ENCODE measurements at places on chromosomes 1 and 21. TPM values are rescaled to one million over a fixed set of nuclear protein-coding genes. Genes with fewer than 3 reads are reported as not detected.
A peak's percentile ranks its signal among the peaks of the same experiment; 100 is the strongest.

Gene SPATA46
- total RNA-seq, result not detected

Gene DISC1
- 1.1 TPM for total RNA-seq

Gene NBPF4
- total RNA-seq, result not detected

GRCh38 chr1:27152004-27152828 lies 2.7 kb downstream of the SLC9A1 start:
- no peak for DNase-seq

- DNase-seq, result peak; percentile 7
Measured at GRCh38 chr1:175783126-175783722, 39.8 kb upstream of the TNR start.

- DNase-seq, result no peak
Measured at GRCh38 chr1:201655243-201655642, 116.3 kb downstream of the NAV1 start.

DNA sequence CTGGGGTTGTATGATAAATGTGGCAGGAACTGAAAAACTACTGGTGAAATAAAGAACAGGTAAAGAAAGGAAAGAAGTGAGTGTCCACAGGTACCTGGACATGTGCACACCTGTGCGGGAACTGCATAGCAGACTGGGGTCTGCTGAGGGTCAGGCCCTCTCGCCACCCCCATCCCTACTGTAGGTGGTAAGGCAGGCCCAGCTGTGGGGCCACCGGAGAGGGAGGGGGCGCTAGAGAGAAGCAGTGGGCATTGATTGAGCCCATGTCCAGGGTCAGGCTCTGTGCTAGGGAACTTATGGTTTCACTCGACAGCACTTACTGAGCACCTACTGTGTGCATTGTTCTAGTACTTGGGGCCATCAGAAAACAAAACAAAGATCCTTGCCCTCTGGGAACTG lies 400.5 kb downstream of the MATN1 start:
- no peak for DNase-seq

- DNase-seq, result peak; percentile 30
Measured at GRCh38 chr1:214503553-214503952, 47.8 kb downstream of the PTPN14 start.

GRCh38 chr1:244326757-244327156 lies 125.0 kb downstream of the ADSS2 start:
- DNase-seq, result no peak
